ENCODE measurements at places on chromosomes 1 and 21.
A peak's percentile ranks its signal among the peaks of the same experiment; 100 is the strongest.

DNA sequence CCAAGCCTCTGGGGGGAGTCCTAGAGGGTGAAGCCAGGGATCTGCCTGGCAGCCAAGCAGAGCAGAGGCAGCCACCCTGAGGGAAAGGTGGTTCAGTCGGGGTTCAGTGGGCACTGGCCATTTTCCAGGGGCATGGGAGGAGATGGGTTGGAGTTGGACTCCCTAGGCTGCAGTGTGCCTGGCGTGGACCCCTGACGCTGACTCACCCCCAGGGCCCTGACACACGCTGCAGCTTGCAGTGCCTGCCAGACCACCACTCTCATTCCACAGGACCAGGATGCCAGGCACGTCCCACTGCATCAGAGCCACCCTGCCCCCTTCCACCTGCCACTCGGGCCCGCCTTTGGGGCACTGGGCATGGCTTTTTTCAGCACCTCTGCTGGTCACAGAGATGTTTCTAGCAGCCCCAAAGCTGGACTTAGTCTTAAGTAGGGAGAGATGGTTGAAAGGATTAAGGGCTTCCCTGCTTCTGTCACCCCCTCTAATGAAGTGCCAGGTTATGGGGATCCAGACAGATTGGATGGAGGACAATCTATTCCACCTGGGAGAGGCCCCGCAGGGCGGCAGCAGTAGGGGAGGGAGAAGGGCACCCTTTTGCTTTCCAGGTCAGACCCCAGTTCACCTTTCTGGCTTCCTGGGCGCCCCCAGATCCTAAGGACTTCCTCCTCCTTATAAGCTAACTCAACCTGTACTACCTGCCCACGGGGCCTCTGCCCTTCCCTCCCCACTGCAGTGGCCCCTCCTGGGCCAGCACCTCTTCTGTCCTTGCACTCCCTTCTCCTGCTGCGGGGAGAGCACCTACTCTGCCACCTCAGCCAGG lies 1.6 kb downstream of the SYT2 start:
- DNase-seq = no peak

DNA sequence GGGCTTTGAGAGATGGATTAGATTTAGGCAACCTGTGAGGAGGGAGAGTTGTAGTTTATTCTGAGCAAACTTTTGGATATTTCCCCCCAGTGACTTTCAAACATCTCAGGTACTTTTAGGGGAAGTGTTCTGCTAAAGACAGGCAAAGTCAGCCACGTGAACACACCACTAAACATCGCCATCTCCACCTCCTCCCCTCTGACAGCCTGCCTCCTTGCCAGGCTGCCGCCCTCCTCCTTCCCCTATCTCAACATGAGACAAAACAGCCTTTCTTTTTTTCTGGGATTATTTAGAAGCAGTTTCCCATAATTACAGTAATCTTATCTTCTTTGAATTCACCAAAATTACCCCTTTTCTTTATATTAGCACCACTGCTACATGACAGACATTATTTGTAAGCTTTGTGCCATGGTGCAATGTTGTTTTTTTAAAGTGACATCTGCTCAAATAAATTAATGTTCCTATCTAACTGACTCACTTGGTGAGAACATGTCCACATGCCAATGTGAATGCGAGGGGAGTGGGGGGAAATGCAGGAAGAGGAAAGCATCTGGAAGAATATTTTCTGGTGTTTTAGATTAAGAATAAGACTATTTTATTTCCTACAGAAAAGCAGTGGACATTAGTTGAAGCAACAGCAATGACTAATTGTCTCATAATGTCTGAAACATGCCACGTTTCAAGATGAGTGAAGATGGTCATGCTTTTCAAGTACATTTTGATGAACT lies 147.8 kb upstream of the ATP1B1 start:
- no peak for DNase-seq

GRCh38 chr21:46431448-46431847 lies 27.2 kb upstream of the DIP2A start:
- no peak for DNase-seq

DNA sequence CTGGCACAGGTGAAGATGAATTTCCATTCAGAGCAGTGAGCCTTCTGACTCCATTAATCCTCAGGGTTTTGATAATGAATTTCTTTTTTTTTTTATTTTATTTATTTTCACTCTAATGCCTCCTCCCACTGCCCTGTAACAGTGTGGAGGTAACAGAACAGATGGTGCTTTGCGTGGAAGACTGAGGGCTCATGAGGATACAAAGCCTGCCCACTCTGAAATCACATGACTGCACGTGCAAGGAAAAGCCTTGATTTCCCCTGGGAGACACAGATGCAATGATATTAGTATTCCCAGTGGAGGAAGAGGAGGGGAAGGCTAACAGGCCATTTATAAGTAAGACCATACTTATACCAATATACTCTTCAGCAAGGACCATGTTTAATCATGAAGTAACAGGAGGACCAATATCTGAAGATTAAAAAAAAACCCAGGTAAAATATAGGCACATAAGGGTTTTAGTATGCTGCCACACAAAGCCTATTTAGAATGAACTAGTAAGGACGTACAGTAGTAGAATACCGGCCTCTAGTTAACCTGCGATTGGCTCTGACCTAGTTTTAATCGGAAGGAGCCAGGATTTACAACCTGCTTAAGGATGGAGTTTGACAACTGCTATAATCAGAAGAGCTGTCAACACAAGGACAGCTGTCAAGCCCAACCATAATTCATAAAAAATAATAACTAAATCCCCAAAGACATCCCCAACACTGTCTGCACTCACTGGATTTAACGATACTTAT lies 69.6 kb downstream of the LHX4 start:
- DNase-seq = no peak

- DNase-seq = no peak
These were observed 139.1 kb downstream of the DUSP10 start for GRCh38 chr1:221602830-221603229.

GRCh38 chr1:206925106-206925736 lies 3.5 kb upstream of the FCMR start:
- DNase-seq = peak; percentile 90

DNA sequence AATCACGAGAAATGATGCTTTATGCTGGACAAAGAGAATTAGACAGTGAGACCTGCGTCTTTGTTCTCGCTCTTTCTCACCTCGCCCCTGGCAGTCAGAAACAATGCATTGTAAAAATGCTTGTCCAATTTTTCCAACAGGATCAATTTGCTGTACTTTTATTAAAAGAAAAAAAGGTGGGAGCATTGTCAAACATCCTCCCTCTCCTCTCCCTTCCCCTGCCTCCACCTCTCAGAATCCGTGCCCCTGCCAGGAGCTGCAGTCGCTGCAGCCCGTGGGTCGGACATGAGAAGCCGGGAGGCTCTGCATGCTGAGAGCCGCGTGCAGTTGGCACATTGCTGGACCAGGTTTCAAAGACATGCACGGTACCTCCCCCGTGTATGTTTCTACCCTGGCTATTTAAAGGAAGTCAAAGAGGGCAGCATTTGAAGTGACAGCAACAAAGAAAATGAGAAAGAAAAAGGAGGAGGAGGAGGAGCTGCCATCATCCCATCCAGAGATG lies 161.0 kb upstream of the KAZN start:
- DNase-seq = no peak

DNA sequence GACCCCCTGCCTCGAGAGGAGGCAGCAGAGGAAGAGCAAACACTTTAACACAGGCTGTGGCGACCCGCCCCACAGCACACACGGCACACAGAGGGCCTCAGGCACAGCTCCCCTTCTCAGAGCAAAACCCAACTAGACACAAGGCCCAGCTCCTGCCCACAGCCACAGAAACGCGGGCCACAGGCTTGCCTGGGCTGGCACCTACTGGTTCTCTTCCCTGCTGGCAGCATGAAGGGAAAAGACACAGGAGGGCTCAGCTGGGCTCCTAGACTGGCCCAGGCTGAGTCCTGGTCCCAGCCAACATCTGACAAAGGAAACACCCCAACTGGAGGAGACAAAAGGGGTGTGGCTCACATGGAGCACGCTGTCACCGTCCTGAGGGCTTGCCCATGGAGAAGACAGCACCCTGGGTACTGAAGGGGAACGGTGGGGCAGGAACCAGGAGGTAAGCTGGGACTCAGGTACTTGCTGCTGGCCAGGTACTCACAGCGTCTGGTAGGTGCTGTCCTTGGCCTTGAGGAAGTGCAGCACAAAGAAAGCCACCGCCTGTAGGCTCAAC lies 3.5 kb downstream of the CD164L2 start:
- no peak for DNase-seq

DNA sequence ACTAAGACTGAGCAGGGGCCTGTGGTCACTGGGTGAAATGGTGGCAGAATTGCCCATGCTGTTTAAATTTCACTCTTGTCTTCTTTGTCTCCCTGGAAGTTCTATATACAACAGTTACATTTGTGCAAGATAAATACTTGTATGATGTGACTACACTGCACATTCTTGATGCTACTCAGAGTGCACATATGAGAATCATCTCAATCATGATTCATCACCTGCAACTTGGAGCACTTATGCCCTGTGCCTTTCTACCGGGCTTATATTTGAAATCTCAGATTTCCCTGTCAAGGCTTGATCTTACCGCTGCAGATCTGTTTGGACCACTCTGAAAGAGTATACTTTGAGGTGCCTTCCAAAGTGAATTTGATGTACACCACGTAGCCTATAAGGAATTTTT lies 10.6 kb downstream of the PGM1 start:
- no peak for DNase-seq

DNA sequence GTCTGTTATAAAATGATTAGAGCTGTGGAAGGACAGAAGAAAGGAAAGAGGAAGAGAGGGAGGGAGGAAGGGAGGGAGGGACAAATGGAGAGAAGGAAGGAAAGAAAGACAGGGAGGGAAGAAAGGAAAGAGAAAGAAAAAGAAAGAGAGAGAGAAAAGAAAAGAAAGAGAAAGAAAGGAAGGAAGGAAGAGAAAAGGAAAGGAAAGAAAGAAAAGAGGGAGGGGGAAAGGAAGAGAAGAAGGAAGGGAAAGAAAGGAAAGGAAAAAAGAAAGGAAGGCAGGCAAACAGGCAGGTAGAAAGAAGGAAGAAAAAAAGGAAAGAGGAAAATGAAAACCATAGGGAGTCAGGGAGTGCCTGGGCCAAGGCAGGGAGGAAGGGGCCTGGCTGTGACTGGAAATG lies 14.5 kb upstream of the BACE2 start:
- DNase-seq = no peak

DNA sequence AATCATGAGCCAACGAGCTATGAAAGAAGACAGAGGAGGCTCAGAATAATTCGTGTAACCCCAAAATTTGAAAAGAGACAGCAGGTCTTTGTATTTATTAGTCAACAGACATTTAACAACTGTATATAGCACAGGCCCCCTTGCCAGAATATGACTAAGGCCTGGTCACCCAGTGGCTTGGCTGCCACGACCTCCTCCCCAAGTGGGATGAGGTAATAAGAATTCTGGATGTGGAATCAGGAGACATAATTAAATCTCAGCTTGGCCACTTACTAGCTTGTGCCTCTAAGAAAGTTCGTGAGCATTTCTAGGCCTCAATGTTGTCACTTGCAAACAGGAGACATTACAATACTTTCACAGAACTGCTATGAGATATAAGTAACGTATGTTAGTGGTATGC lies 134.2 kb upstream of the TNFSF4 start:
- DNase-seq = no peak

- no peak for DNase-seq
These were observed 66.6 kb downstream of the DIRAS3 start for GRCh38 chr1:67983867-67984266.

DNA sequence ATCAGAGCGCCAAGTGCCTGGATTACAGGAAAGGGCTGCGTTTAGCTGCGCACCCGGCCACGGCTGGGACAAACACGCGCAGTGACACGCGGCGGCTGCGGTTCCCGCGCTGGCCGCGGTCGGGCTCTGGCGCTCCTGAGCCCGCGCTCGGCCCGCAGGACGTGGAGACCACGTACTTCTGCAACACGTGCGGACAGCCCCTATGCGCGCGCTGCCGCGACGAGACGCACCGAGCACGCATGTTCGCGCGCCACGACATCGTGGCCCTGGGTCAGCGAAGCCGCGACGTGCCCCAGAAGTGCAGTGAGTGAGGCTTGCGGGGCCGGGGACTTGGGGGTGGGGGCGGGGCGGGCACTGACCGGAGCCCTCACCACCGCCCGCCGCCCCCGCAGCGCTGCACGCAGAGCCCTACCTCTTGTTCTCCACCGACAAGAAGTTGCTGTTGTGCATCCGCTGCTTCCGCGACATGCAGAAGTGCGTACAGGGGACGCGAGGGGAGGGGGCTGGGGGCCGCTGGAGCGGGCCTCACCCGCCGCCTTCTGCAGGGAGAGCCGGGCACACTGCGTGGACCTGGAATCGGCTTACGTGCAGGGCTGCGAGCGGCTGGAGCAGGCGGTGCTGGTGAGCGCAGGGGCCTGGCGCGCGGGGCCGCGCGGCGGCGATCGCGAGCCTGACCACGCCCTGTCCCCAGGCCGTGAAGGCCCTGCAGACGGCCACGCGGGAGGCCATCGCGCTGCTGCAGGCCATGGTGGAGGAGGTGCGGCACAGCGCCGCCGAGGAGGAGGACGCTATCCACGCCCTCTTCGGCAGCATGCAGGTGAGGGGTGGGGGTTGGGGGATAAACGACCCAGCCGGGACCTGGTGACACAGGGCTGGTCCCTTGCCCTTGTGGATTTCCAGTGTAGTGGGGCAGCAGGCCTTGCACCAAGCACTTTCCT lies 3.1 kb downstream of the RNF207 start:
- DNase-seq = peak; percentile 68

Measured in suppressor macrophage treated with lipopolysaccharide for 4 hours (primary cell).